OCI-M1 (cell line): ENCODE measurements at places on chromosomes 16 and 17.

DNA sequence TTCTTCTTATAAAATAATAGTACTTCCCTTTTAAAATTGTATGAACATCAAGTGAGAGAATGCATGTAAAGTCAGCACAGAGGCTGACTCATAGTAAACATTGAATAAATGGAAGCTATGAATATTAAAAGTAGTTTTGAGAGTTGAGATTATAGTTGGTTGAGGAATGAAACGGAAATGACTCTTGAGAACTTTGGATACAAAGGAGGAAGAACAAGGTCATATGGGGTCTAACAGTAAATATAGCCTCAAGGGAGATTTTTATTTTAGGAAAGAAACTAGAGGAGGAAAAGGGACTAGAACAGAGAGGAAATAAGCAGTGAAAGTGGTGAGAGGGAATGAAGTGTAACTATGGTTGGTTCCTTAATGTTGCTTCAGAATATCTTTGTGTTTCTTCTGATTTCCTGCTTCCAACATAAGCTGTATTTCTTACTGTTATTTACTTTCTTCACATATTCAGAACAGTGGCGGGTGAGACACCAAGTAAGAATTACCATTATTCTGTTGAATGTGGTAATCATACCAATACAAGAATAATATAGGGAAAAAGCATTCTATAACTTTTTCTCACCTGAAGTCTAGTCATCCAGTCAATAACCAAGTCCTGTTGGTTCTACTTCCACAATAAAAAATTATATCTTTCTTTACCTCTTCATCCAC is 165.1 kb downstream of the CHD9 start:
- peak; percentile 16 for DNase-seq

DNA sequence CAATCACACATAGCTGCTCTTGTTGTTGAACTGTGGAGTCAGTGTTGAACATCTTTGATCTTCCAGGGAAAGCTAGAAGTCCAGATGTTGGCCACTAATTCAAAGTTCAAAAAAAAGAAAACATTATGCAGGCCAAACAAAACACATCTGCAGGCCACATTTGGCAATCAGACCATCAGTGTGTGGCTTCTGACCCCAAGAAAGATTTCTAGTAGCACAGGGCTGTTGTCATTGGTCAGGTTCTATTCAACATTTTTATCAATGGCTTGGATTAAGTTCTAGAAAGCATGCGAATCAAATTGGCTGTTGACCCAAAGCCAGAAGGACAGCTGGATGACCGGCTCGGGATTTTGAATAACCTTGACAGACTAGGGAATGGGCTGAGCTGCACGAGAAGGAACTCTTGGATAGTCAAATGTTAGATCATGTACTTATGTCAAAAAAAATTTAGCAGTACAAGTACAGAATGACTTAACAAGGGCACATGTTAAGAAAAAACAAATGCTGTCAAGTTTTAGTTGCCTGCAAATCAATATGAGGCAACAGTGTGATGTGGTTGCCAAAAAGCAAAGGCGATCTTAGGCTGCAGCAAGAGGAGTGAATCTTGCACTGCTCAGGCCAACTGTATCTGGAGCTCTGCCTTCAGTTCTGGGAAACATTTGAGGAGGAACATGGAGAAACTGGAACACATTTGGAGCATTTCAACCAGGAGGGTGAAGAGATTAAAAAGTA is 187.6 kb downstream of the RGS9 start:
- no peak for DNase-seq

GRCh38 chr16:74556375-74556922 is 50.5 kb downstream of the GLG1 start:
- DNase-seq = no peak

DNA sequence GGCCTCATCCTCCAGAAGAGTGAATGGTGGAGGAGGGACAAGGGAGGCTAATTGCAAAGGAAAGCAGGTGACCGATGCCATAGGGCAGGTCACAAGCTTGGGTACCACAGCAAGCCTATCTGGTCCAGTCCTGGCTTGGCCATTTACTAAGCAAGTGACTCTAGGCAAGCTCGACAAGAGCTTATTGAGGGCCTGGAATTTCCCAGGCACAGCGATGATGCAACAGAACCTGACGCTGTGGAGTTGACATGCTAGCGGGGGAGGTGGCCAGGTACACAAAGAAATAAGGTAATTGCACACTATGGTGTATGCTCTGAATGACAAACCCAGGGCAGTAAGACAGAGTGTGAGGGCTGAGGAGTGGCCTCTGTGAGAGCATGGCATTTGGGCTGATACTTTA is 98.5 kb downstream of the PGS1 start:
- no peak for DNase-seq

DNA sequence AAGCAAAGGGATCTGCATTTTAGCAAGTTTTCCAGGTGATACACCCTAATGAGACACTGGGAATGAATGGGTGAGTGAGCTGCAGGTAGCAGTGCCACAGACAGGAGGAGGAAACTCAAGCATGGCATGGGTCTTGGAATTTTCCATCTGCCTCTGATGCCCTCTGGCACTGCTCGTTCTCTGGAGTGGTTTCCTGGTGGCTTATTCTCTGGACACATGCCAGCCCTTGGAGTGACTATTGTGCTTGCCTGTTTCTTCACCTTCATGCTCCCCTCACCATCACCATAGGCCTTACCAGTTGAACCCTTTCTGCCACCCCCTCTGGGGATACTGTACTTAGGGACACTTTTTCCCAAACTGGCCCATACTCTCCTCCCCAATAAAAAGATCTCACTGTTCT is 1.6 kb downstream of the COASY start:
- DNase-seq = no peak

- peak; percentile 31 for DNase-seq
These were observed 9.2 kb upstream of the SERPINF1 start for GRCh38 chr17:1752425-1753262.

- no peak for DNase-seq
These were observed 268.8 kb downstream of the SEC14L1 start for GRCh38 chr17:77409282-77410161.

DNA sequence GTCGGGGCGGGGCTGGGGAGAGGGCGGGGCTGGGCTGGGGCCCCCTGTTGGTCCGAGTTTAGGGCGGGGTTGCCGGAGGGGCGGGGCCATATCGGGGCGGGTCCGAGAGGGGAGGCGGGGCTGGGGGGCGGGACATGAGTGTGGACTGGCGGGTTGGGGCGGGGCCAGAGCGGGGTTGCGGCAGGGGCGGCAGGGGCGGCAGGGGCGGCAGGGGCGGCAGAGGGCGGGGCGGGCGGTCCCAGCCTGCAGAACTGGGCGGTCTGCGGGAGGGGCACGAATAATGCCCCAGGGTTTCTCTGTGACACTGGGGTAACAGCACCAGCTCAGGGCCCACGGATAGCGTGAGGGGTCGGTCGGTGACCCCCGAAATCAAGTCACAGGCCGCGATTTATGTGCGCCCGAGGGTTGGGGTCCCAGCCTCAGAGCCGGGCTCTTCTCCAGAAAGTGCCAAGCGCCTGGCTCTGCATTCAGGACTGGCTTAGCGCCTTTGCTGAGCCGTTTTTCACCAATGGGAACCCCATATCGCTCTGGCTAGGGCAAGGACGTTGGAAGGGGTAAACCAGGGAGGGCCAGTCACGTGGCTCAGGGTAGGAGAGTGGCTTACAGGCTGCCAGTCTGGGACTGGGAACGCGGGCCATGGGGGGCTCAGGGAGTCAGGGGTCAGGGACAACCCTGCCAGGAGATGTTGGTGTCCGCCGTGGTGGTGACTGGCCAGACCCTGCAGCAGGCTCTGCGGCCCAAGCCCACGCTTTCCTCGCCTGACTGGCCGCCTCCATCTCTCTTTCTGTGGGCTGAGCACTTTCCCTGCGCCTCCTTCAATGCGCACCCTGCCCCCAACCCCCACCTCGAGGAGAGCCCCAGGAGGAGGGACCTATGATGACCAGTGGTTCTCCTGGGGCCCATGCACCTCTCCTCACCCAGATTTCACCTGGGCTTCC is 1.2 kb upstream of the METTL26 start:
- peak; percentile 62 for DNase-seq

DNA sequence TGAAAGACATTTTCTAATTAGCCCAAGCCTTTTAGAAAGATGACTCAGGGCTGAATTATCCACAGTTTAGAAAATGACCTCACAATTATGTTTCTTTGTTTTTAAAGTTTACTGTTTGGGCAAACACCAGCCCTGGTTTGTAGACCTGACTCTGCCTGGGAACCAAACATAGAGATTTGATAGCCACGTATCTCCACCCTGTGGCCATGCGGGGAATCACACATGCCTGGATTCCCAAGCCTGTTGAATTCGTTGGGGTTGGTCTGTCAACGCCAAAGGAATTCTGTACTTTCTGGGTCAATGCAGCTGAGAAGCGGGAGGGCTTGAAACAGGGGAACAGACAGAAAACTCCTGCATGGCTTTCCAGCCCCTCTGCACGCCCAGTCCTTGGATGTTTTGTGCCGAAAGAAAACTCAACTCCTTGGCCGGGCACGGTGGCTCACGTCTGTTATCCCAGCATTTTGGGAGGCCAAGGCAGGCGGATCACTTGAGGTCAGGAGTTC is 26.9 kb downstream of the CD300A start:
- DNase-seq = peak; percentile 79

GRCh38 chr16:52090080-52090479 is 456.9 kb downstream of the TOX3 start:
- DNase-seq = no peak

- no peak for DNase-seq
These were observed 9.6 kb downstream of the ACE start for GRCh38 chr17:63486317-63487013.

GRCh38 chr16:1538804-1539520 is 5.5 kb downstream of the TMEM204 start:
- peak; percentile 6 for DNase-seq

- DNase-seq = no peak
These were observed 27.2 kb upstream of the VAT1L start for GRCh38 chr16:77761204-77761603.

DNA sequence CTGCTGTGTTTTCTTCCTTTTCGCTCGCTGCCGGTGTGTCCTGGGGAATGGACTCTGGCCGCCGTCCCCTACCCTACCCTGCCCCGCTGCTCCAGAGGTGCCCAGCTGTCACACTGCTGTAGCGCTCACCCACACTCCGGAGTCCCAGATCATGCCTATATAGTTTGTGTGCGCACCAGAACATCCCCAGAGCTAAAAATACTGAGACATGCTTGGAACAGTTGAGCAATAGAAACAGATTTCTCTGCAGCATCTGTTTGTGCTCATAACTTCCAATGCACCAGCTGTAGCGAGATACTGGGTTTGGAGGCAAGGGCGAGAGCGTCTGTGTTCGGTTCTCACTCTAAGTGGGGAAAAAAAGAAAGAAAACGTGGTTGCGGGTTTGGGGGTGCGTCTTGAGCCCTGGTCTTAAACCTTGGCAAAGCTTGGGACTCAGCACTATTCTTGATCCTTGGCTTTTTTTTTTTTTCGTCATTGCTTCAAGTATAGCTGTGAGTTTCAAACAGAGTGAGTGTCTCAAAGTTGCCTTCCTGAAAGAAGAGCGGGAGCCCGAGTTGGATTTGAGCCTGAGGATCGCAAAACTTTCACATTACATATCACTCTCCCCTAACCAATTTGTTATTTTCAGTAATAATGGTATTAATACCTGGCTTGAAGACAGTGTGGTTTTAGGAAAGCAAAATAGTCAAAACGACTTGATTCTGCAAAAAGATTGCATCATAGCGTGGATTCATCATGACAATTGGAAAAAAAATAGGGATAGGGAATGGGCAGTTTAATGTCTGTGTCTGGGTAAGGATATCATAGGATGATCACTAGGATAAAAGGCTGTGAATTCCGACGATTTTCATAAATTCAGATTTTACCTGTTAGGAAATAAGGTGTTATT is 621 bp downstream of the KCNJ2 start:
- no peak for DNase-seq

GRCh38 chr16:11046382-11046931 is 102.1 kb downstream of the CLEC16A start:
- DNase-seq = no peak

- peak; percentile 39 for DNase-seq
These were observed 149.5 kb upstream of the COX10 start for GRCh38 chr17:13919818-13920217.

DNA sequence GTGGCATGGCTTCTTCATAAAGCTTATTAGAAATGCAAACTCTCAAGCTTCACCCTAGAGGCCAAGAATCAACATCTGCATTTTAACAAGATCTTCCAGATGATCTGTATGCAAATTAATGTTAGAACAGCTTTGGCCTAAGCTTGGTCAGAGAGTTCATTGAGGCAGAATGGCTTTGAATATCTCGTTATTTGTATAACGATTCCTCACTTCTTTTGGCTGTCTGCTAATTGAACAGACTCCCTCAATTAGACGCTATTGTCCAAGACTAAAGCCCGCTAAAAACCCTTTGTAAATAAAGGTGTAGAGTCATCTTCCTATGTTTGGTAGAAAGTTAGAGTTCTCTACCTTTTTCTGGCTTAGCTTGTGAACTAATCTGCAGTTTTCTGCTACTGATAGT is 1453.7 kb downstream of the CDH8 start:
- no peak for DNase-seq

GRCh38 chr16:65278874-65279273 is 157.0 kb upstream of the CDH11 start:
- peak; percentile 61 for DNase-seq

- no peak for DNase-seq
These were observed 68.6 kb upstream of the CBX4 start for GRCh38 chr17:79907850-79908249.

DNA sequence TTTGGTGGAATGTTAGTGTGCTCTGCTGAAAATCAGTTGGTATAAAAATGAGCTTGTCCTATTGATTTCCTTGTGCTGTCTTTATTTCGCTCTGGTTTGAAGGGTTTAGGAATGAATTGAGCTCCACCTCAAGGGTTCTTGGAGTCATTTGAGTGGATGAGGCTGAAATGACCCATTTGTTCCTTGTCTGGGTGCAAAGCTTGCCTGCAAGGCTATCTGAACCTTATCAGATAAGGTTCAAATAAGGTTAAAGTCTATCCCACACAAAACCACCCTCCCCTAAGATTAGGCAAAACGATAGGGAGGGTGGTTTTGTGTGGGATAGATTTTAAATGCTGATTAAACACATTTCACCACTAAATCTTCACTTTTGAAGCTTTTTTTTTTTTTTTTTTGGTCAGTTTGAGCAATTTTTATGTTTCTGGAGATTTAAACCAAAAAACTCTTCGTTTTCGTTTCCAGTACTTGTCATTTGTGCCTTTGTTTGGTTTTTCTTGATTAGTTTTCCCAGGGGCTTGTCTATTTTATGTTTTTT is 62.7 kb downstream of the ARHGAP44 start:
- DNase-seq = no peak
